ENCODE measurements at places on chromosomes 4 and X.

GRCh38 chr4:2489841-2490552, 21.1 kb downstream of the RNF4 start:
- no peak for DNase-seq

- DNase-seq: no peak
Observed at GRCh38 chr4:54363037-54363436, 133.9 kb downstream of the PDGFRA start.

DNA sequence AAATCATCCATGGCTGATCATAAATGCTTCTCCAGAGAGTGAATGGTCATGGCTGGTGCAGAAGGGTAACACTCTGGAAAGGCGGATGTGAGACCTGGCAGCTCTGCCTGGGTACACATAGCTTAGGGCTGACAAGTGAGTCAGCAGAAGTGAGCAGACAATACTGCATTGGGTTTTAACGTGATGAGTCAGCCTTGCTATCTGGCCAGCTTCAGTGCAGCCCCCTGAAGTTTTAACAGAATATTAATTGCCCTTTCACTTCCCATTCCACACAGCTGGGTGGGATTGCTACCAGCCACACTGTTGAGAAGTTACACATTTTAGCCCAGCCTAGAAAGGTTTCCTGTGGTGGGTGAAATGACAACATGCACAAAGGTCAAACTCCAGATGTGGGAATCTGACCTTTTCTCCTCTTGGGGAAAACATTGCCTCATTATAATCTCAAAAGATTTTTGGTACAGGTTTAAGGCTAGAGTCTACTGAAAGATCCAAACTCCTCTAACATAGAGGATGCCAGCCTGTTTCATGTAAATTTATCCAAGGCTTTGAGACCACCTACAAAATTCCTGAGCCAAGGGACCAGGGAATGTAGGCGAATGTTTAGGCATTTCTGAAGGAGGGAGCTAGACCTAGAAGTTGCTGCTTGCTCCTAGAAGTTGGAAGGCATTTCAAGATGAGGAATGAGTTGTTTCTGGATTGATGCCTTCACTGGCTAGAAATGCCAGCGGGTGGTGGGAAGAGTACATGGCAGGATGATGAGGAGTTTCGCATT, 230.3 kb upstream of the PGRMC2 start:
- DNase-seq: no peak

DNA sequence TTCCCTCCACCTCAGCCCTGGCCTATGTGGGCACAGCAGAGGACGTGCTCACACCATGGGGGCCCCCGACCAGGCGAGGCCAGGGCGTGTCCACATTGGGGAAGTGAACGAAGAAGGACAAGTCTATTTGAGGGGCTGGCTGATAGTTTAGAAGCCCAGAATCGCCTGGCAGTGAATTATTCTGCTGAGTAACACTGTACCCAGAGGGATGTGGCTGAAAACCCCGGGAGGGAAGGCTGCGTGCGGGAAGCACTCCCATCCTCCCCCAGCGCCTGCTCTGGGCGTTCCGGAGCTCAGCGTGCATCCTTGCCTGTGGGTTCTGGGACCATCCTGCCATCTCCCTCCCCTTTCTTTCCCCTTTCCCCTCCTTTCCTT, 66.6 kb downstream of the TRMT44 start:
- no peak for DNase-seq

GRCh38 chr4:127503111-127503510, 129.6 kb upstream of the INTU start:
- no peak for DNase-seq

DNA sequence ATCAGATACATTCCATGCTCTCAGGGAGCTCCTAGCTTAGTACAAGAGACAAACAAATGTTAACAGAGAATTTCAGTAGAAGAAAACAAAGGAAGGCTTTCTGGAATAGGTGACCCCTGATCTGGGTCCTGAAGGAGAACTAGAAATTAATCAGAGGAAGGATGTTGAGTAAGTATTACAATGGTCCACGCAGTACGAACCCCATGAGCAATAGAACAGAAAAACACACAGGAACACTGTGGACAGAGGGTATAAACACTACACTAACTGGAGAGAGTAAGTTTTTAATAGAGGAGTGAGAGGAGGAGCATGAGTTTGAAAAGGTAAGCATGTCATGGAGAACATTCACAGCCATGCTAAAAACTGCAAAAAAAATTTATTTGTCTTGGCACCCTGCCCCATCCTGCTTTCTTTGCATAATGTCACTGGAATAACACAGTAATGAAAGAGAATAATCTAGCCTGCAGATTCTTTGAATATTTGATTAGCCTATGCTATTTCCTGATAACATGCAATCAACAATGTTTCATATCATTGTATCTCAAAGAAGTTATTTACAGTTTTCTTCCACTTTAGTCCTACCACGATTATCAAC, 140.3 kb upstream of the ZXDB start:
- DNase-seq: no peak

GRCh38 chr4:513327-513726, 14.3 kb downstream of the PIGG start:
- no peak for DNase-seq

GRCh38 chr4:52907510-52907909, 45.4 kb downstream of the RASL11B start:
- no peak for DNase-seq

GRCh38 chrX:153765138-153766079, 1.4 kb downstream of the PLXNB3 start:
- no peak for DNase-seq

- DNase-seq: no peak
Observed at GRCh38 chr4:107939307-107939706, 8.0 kb downstream of the CYP2U1 start.

Measured in right forelimb (tissue), 1 donor.